ENCODE measurements at places on chromosomes 4 and X.

- DNase-seq: no peak
These were observed 20.6 kb upstream of the ZC4H2 start for GRCh38 chrX:64996805-64997204.

GRCh38 chr4:155060419-155060818, 148.0 kb upstream of the NPY2R start:
- no peak for DNase-seq

- no peak for DNase-seq
These were observed 49.4 kb downstream of the GSX2 start for GRCh38 chr4:54149323-54149722.

GRCh38 chr4:80065601-80066000, 7.4 kb downstream of the ANTXR2 start:
- DNase-seq: no peak

DNA sequence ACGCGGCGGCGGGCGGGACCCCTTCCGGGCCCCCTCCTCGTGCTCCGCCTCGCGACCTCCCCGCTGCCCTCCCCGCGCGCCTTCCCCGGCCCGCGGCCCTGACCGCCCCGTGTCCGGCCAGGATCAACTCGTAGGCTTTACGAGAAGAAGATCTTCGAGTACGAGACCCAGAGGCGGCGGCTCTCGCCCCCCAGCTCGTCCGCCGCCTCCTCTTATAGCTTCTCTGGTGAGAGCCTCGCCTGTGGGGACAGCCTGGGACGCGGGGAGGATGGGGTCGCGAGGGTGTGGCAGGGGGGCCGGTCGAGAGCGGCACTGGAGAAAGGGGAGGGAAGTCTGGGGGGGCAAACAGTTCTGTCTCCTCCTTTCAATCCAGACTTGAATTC, 465 bp downstream of the EMD start:
- DNase-seq: no peak

GRCh38 chr4:137700072-137700471, 167.8 kb upstream of the PCDH18 start:
- DNase-seq: no peak

GRCh38 chr4:76758290-76758882, 139.6 kb downstream of the SOWAHB start:
- no peak for DNase-seq

GRCh38 chr4:114595207-114595606, 3.4 kb upstream of the UGT8 start:
- DNase-seq: no peak

- DNase-seq: no peak
These were observed 50.1 kb downstream of the NHS start for GRCh38 chrX:17425136-17425535.

- DNase-seq: no peak
These were observed 10.1 kb upstream of the VMA21 start for GRCh38 chrX:151386838-151387459.

- DNase-seq: no peak
These were observed 224.9 kb upstream of the PSAPL1 start for GRCh38 chr4:7659429-7660175.

DNA sequence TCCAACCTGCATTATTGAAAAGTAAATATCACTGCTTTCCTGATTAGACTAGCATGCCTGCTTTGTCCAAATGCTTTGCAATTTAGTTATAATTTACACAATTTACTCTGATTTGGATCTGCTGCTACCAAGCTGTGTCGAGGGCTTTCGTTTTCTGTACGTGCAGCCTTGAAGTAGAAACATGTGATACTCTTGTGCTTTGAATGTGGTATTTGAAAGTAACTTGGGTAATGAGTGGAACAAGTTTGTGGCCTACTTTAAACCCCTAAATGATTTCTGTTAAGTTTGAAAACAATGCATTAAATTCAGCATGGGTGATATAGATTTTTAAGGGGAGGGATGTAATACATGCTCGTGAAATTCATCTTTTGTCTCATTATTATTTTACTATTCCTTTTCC, 240.7 kb downstream of the IQCM start:
- DNase-seq: no peak

GRCh38 chr4:56656346-56656643, 24.8 kb downstream of the HOPX start:
- no peak for DNase-seq

DNA sequence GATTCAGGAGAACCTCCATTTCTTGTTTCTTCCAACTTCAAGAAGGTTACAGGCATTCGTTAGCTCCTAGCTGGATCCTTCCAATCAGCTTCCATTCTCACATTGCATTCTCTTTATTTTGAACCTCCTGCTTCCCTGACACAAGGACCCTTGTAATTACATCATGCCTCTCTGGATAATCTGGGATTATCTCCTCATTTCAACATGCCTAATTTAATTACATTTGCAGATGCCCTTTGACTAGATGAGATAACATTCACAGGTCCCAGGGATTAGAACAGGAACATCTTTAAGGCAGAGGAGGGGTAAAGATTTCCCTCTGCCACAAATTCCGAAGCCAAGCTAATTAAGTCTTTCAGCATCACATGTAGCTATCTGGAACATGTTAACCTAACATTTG, 753.8 kb upstream of the PCDH7 start:
- no peak for DNase-seq

DNA sequence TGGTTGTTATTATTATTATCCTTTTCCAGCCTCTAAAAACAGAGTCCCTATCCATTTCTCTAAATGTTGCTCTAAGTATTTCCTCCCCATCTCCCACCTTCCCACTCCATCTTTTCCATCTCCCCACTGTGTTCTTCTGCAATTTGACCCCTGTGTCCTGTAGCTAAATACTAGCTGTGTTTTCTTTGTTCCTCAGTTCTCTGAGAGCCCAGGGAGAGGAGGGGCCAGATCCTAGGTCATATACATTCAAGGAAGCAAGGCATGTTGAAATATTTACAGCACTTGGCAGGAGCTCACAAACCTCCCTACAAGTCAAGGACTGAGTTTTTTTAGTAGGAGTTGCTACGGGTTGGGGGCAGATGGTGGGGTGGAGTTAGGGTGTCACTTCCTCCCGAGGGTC, 10.5 kb downstream of the SLC16A2 start:
- DNase-seq: no peak

DNA sequence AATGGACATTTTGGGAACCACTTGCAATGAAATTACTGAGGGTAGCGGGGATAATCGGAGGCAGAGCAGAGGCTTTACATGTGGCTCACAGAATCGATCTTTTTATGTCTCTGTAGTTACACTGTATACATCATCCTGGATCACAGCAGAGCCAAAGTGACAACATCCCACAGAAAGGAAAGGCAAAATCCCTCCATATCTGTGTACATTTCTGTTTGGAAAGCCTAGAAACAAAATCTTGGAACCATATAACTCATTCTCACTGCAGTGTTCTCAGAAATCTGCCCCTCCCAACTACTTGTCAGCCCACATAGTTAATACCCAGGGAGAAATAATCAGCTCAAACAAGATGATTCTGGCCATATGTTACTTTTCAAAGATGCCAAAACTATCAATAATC, 211.6 kb downstream of the DCLK2 start:
- no peak for DNase-seq

DNA sequence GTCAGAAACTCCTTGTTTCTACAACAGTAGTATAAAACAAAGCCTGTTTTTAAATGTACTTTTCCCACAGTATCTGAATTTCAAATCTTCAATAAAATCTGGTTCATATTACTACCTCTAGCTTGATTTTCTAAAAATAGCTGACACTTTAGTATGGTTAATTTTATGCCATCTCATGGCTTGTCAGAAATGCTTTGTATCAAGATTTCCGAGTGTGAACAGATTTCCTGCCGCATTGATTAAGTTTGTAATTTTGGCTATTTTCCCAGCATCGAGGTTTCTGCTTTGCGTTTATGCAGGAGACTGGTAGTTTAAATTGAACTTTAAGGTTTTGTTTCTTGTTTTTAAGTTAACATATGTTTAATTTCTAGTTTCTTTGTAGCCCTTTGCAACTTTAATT, 44.2 kb downstream of the CLCN3 start:
- DNase-seq: no peak

DNA sequence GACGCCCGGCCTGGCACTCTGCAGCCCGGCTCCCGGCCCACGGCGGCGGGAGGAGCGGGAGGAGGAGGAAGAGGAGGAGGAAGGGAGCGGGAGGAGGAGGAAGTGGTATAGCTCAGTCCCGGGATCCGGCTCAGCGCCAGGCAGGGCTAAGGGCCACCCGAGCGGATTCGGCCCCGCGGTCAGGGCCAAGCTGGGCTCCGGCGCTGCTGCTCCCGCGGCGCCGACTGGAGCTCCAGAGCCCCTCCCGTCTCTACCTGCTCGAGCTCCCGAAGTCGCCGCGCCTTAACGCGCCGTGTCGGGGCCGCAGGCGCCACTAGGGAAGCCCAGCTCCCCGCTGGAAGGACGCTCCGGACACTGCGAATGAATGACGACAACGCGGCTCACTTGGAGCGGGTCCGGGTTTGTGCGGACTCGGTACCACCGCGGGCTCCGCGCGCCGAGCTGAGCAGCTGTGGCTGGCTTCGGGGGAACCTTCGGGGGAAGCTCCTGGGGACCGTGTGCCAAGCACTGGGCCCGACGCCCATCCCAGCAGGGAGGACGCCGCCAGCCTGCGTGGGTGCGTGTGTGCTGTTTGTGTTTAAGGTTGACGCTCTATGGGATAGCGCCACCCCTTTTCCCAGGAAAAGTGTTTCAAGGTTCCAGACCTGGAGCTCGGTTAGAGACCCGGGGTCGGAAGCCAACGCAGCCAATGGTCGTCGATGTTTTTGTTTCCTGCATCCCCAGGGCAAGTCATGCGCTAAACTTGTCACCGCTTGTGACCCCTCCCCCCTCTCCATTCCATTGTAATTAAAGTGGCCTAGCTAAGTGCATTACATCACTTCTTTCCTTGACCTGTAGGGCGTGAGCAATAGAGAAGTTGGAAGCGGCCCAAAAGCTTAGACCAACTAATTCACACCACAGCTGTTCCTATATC, at the start of gene TBC1D9:
TSS of gene TBC1D9 (minus strand) at position 67 of the 913 bp plus-strand sequence. CDS start 340 bp downstream, outside the sequence.
- DNase-seq: no peak

DNA sequence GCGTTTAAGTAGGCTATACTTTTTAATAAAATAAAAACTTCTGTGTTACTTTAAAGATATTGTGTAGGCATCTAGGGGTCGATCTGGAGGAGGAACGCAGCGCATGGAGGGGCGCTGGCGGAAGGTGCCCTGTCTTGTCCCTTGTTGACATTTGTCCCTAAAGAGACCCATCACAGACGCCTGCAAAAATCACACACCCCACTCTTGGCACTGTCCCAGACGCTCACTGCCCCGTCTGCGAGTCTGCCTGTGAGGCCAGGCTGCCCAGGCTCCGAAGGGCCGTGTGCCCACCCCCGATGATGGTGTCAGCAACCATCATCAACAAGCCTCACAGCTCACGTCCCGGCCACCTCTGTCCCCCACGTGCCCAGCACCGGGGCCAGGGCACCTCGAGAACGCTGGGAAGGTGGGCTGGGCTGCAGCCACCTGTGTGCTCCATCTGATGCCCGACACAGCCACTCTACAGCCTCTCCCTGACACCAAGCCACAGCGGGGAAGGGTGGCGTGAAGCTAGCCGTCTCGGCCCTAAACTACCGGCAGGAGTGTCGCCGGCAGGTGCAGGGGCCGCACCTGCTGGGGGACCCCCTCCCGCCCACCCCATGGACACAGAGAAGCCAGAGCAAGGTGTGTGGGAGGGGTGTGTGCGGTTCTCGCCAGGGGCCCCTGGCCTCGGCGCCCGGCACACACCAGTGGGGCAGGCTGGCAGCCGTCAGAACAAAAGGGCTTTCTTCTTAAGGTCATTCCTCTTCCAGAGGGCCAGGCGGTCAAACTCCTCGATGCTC, 26.8 kb upstream of the AFAP1 start:
- DNase-seq: no peak

- DNase-seq: no peak
These were observed 911.2 kb downstream of the FSTL5 start for GRCh38 chr4:161252520-161253141.

DNA sequence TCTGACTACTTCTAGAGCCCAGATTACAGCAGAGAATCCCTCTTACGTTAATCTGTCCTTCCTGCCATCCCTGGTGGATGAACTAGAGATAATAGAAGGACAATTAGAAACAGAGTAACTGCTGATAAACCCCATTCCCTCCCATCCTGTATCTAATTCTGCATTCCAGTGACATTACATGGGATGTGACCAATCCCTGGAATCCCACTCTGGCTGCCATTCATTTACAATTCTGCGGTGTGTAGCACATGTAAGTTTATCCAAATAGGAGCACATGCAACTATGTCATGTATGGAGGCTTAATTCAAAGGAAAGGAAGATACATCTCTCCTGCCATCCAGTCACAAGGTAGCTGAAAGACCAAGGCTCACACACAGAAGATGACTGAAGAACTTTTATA, 339.5 kb downstream of the GPAT3 start:
- no peak for DNase-seq

- DNase-seq: no peak
These were observed 327.1 kb downstream of the PTTG2 start for GRCh38 chr4:38287101-38287851.

DNA sequence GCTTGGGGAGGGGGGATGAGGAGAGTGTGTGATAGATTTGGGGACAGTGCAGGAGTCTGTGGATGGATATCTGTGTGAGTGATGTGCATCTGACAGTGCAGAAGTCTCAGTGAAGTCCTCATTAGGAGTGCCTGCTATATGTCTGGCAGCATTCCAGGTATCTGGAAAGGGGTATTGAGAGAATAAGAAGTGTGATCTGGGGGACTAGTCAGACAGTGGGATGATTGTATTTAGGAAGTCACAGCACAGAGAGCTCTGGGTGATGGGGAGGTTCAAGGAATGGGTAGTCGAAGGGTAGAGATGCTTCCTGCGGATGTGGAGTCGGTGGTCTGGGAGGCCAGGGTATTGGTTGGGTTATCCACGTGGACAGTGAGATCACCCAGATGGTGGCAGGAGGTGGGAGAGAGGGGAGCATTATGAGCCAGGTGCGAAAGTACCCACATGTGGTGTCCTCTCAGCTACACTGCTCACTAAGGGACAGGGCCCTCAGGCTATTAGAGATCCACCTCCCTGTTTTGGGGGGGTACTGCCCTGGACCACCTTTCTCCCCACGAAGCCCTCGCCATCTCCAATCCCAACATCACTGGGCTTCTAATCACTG, 9.8 kb downstream of the MAGED2 start:
- no peak for DNase-seq

DNA sequence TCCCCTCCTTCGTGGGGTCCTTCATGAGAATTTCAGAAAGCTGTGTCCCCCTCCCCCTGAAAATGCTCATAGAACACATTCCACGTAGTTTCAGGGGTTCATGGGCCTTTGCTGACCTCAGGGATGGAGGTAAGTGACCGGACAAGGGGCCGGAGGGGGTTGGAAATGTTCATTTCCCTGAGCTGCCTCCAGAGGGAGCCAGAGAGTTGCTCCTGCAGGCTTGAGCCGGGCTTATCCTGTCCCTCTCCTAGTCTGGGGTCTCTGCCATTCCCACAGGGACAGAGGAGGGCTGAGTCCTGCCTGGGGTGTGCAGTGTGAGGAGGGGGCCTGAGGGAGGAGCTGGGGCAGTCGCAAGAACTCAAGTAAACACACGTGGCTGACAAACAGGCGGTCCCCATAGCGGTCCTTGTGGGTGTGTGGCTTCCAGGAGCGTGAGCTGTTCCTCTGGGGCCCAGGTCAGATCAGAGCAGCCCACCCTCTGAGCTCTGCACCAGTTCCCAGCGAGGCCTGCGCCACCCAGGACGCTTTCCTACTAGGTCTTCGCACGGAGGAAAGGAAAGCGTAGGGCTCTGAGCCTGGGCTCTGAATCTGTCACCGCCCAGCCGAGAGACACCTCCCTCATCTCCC, 62.5 kb downstream of the WFS1 start:
- DNase-seq: no peak

Measured in AG04449 (cell line).